Tibial nerve (tissue), 4 donors: ENCODE measurements at places on chromosomes 3 and 15. TPM values are rescaled to one million over a fixed set of nuclear protein-coding genes. Genes with fewer than 3 reads are reported as not detected.

Gene CAMK1
- total RNA-seq, result 75.1 TPM

Gene GP9
- not detected for total RNA-seq

Gene ISL2
- total RNA-seq, result not detected

Gene GRM7
- total RNA-seq, result 0.22 TPM

Gene SLC35G2
- 12.2 TPM for total RNA-seq

Gene LRTM1
- total RNA-seq, result not detected

Gene RTP3
- total RNA-seq, result not detected

Gene CCR8
- not detected for total RNA-seq

Gene KCNMB2
- not detected for total RNA-seq

Gene MYO5C
- 10.9 TPM for total RNA-seq

Gene TTLL13
- 0.60 TPM for total RNA-seq

Gene GYG1
- 24.3 TPM for total RNA-seq

Gene LRRC34
- total RNA-seq, result 2.5 TPM

Gene CLRN1
- total RNA-seq, result not detected

Gene C3orf20
- total RNA-seq, result not detected

Gene KY
- total RNA-seq, result 2.2 TPM

Gene TGFBR2
- total RNA-seq, result 347 TPM

Gene NOX5
- total RNA-seq, result 0.90 TPM

Gene NDN
- total RNA-seq, result 71.7 TPM

Gene SCAANT1
- total RNA-seq, result not detected

Gene GLDN
- 68.6 TPM for total RNA-seq
